ENCODE measurements at places on chromosomes 2 and 18.
A peak's percentile ranks its signal among the peaks of the same experiment; 100 is the strongest.

DNA sequence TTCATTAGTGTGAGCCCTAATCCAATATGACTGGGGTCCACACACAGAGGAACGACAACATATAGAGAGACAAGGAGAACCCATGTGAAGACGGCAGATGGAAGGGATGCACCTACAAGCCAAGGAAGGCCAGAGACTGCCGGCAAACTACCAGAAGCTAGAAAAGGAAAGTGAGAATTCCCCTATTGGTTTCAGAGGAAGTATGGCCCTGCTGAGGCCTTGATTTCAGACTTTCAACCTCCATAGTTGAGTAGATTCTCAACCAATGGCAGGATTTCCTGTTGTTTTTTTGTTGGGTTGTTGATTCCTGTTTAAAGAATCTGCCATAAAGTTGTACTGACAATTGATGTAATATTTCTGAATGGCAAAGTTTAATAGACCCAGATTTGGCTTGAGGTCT, 241.5 kb downstream of the SATB2 start:
- no peak for DNase-seq

DNA sequence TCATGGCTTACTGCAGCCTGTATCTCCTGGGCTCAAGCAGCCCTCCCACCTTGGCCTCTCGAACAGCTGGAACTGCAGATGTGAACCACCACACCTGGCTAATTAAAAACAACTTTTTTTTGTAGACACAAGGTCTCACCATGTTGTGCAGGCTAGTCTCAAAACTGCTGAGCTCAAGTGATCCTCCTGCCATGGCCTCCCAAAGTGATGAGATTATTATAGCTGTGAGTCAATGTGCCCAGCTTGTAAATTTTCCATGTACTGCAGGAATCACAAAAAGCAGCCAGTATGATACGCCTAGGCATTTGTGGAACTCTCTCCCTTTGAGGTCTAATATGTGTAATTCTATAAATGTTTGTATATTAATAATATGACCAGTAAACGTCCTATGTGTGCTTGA, 59.9 kb downstream of the MSH6 start:
- DNase-seq = no peak

DNA sequence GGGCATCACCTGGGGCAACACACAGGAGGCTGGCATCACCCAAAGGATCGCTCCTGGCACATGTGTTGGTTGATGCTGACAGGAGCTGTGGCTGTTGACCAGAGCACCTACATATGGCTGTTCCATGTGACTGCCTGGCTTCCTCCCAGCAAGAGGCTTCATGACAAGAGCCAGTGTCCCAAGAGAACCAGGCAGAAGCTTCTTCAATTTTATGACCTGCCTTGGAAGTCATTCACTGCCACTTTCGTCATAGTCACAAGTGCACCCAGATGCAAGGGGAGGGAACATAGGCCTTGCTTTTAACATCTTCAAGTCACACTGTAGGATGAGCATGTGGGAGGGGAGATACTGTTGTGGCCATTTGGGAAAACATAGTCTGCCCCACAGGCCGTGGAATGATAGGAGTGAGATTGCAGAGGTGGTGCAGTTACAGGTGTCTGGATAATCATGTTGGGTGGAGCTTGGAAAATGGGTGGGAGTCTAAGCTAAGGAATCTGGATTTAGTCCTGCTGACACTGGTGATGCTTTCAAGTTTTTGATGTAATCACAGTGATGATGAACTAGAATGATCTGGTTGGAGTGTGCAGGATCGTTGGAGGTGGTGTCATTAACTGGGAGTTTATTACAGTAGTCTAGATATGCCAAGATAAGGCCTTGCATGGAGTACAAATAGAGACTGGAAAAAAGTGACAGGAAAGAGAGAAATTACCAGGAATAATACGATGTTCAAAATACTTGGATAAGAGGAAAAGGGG, 107.0 kb downstream of the RAPGEF4 start:
- no peak for DNase-seq

DNA sequence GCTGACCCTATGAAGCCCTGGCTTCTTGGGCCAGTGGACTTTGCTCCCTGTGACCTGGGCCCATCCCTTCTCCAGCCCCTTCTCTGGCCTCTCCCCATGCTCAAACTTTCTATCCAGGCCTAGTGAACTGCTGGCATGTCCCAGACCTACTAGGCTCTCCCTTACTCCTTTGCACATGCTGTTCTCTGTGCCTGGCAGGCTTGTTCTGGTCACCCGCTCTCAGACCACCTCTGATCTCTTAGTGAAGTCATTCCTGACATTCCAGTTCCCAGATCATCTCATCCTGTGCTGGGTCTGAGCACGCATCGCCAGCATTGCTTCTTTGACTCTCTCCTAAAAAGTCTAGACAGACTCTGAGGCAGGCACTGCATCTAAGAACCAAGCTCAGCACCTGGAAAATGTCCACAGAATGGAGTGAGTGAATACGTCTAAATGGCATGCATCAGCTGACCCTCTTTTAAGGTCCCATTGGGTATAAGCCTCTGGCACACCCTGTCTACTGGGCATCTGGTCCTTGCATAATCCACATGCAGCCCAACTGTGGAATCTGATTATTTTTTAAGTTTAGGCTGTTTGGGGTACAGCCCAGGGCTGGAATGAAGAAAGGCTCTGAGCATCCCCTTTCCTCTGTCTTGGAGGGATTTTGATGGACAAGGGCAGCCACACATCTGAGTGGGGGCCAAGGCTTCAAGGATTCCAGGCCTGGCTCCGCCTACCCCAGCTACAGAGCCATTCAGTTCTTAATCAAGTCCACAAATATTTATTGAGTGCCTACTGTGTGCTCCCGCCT, 130.6 kb upstream of the HAAO start:
- DNase-seq = no peak

- no peak for DNase-seq
These were observed 38.8 kb upstream of the DARS1 start for GRCh38 chr2:136024185-136024584.

DNA sequence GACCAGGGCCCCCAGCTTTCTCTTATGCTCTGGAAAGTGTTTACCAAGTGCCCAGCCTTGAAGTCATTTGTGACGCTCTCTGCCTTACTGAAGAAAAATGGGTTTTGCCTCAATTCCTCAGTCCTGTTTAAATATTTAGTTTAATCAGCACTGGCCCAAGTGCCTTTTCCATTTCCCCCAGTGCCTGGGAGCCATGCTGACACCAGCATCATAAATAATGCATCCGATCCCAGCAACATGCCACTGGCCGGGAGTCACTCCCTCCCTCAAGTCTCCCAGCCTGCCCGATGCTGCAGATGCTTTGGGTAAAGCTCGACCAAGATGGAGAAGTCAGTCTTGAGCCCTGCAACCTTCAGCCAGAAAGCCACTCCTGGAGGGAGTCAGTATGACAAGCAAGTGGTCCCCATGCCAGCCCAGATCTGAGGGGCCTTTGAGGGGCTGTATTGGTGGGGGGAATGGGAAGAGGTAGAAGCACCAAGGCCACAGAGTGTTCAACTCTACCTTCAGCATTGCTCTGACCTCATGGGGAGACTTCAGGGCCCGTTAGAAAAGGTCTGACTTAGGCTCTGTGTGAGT, 12.0 kb upstream of the MTA3 start:
- DNase-seq = no peak

DNA sequence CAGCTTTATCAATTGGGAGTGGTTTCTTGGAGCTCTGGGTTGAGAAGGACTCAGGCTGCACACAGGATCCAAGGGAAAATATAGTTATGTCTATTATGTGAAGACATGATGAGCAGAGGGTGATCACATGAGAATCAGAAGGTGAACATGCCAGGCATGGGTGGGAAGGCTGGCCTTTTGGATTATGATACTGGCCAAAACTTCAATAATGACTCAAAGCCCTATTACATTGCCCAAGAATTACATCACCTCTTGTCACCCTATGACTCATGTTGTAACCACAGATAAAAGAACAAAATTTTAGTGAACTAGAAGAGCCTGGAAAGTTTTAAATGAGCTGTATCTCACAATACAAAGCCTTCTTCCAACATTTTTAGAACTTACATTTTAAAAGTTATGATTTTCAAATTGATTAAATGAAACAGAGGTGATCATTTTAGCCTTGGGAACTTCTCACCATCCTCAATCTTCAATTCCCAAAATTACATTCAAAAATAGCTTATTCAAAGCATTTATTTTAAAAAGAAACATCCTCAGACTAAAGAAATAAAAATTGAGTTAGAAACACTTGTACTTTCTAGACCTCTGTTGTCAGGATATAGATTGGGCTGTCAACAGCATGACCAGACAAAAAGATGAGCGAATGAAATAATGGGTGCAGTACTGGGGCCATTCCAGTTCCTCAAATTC, 428.3 kb downstream of the MBD2 start:
- peak; percentile 10 for DNase-seq

- no peak for DNase-seq
These were observed 234.4 kb downstream of the TRIB2 start for GRCh38 chr2:12950957-12951656.

DNA sequence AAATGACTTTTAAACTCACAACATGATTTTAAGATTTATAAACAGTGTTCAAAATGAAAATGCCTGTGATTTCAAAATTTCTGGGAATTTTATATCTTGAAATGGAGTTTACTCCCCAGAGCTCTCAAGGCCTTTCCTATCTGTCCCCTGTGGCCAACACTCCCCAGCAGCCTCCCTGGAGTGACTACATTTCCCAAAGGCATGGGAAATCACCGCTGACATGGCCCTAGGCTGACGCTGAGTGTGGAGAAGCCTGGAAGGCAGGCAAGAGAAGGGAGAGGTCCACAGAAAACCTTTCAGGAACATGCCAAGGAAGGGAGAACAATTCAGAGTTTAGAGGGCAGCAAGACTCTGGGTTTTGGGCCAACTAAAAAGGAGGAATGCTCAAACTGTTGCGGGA, 20.2 kb upstream of the ZFP36L2 start:
- no peak for DNase-seq

GRCh38 chr2:54709336-54709809, 14.1 kb upstream of the EML6 start:
- DNase-seq = no peak

DNA sequence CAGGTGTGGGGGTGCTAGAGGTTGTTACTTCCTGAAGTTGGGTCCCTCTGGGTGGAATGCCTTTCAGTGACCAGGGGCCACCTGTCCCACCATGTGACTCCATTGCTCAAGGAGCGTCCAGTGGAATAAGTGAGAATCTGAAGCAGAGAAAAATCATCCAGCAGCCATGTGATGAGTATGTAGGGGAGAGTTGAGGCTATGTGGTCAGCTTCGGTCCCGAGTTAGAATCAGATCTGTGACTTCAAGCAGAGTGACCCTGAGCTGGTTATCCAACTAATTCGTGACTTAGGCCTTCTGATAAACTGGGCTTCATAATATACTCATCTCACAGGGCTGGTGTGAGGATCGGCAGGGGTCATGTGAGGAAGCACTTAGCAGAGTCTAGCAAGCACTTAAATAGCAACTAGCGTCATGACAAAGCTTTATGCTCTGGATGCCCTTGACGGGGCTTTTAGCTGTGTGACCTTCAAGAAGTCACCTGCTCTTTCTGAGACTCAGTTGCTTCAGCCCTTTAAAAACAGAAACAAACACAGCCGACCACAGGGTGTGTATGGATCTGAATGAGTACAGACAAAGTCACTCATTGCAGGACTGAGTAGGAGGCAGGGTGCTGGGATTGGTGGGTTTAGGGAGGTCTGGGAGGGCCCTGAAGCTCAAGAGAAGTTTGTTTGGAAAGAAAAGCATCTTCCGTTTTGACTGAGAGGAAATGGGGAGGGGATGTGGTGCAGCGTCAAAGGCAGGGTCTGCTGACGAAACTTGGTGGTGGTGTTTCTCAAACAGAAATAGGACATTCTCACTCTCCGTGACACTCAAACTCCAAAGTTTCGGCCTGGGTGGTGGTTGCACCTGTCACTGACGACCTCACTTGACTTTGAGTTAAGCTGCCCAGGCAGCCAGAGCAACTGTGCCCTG, 264.0 kb upstream of the CXCR4 start:
- DNase-seq = peak; percentile 54

- no peak for DNase-seq
These were observed 2.8 kb upstream of the KLHL14 start for GRCh38 chr18:32775628-32776027.

- DNase-seq = no peak
These were observed 6.0 kb downstream of the SH3YL1 start for GRCh38 chr2:257842-258241.

GRCh38 chr2:753123-753522, 75.9 kb upstream of the TMEM18 start:
- no peak for DNase-seq
